SIG-M5 (cell line): ENCODE measurements at places on chromosomes 7 and 10.

- DNase-seq, result no peak
Observed at GRCh38 chr7:151550656-151551286, 31.1 kb upstream of the RHEB start.

DNA sequence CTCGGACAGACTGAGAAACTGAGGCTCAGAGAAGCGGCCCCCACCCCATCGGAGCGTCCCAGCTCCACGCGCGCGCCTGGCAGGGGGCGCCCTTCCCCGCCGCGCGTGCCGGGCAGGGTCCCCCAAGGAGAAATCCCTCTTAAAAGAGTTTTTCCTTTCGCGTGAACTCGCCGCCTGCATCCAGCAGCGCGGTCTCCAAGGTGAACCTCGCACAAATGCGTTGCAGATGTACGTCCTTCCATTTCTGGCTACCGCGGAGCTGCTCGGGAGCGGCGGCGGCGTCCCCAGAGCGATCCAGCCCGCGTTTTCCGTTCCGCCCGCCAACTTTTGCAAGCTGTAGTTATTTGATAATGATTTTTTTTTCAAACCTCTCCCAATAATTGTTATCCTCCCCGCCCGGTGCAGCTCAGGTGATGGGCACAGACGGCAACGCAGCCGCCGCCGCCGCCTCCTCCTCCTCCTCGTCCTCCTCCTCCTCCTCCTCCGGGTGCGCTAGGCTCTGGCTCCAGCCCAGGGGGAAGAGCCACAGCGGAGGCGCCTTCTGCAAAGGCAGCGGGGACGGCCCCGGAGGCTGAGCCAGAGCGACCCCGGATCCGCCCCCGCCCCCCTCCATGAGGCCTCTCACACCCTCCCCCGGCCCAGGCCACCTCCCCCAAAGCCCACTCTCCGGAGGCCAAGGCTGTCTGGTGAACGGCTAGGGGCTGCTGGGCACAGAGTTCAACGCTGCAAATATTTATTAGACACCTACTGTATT is 74.0 kb upstream of the CUX1 start:
- DNase-seq, result no peak

- DNase-seq, result no peak
Observed at GRCh38 chr10:122144199-122144598, 126.9 kb upstream of the BTBD16 start.

DNA sequence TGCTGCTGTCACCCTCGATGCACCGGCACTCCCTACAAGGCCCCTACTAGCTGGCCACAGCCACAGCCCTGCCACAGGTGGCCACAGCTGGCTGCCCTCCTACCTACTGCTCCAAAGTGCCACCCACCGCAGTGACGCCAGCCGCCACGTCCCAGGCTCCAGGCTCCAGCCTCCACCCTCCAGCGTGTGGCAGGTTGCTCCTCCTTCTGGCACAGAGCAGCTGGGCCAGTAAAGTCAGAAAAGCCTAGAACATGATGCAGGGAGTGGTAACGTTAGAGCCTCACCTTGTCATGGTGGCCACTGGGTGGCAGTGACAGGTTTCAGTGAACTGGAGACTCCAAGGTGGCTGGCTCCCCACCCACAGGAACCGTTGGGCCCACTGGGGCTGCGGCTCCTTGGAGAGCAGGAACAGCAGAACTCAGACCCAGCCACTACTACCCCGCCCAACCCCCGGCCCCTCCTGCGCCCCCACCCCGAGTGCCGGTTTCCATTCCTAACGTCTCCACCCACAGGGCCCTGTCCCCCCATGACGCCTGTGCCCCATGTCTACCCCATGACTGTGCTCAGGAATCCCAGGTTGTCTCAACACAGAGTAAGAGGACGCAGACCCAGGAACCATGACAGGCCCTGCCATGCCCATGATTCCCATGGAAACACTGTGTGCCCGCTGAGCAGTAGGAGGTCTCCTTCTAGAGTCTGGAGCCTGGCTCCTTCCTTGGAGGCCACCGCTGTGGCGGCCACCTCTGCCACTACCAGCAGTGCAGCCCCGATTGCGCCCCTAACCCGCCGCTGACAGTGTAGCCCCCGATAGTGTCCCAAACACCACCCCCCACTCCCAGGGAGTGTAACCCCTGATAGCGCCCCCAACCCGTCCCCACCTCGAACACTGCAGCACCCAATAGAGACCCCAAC is 52.3 kb upstream of the ZNF33B start:
- no peak for DNase-seq

- no peak for DNase-seq
Observed at GRCh38 chr7:143013893-143014292, 13.0 kb downstream of the OR9A2 start.

GRCh38 chr10:119549247-119549999 is 6.9 kb upstream of the RGS10 start:
- DNase-seq, result no peak

GRCh38 chr7:106597751-106598546 is 63.0 kb downstream of the CCDC71L start:
- DNase-seq, result no peak

GRCh38 chr10:66586073-66586472 is 339.8 kb upstream of the LRRTM3 start:
- DNase-seq, result no peak
